ENCODE measurements at places on chromosomes 2 and 18.

DNA sequence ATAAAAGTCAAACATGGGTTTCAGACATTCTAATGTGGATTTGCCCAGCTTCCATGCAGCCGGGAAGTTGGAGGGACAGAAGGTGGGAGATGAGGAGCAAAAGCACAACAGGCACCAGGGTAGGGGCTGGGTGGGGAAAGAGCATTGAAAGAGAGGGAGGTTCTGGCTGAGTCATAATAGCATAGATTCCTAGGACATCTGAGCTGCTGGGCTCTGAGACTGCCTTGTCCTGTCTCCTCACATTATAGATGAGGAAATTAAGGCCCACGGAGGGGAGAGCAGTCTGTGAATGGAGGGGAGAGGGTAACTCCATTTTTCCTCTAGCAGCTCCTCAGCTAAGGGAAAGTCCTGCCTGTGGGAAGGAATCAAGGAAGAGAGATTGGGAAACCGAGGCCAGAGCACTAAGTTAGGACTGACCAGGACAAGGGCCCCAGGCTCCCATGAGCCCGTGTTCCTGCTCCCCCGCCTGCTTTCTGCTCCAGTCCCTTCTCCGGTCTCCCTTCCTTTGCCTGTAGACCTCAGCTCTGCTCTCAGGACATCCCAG is 26.2 kb downstream of the SH2D6 start:
- no peak for DNase-seq

- no peak for DNase-seq
Measured at GRCh38 chr2:151567006-151567405, 157.3 kb downstream of the RIF1 start.

DNA sequence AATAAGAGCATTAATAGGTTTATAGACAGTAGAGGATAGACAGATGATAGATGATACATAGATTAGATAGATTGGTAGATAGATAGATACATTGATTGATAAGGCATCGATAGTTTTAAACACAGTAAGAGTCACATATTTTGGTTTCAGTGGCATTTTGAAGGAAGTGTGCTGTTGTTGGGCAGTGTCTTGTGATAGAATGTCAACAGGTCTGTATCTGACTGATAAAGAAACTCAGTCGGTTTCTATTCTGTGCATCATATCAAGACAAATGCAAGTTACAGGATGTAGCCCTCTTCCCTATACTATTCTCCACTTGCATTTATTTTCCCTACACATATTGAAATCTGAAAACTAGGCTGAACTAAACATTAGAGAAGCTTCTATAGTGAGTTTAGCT is 1229.0 kb upstream of the ZEB2 start:
- DNase-seq, result no peak

DNA sequence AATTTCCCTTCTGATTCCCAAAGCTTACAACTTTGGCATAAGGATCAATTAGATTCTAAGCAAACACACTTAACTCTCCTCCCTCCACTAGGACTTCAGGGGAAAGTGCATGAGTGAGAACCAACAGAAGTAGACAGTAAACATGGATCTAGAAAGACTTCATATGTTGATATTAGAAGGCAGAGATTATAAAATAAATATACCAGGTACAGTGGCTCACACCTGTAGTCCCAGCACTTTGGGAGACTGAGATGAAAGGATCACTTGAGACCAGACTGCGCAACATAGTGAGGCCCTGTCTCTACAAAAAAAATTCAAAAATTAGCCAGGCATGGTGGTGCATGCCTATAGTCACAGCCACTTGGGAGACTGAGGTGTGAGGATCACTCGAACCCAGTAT is 15.9 kb downstream of the NBEAL1 start:
- no peak for DNase-seq

DNA sequence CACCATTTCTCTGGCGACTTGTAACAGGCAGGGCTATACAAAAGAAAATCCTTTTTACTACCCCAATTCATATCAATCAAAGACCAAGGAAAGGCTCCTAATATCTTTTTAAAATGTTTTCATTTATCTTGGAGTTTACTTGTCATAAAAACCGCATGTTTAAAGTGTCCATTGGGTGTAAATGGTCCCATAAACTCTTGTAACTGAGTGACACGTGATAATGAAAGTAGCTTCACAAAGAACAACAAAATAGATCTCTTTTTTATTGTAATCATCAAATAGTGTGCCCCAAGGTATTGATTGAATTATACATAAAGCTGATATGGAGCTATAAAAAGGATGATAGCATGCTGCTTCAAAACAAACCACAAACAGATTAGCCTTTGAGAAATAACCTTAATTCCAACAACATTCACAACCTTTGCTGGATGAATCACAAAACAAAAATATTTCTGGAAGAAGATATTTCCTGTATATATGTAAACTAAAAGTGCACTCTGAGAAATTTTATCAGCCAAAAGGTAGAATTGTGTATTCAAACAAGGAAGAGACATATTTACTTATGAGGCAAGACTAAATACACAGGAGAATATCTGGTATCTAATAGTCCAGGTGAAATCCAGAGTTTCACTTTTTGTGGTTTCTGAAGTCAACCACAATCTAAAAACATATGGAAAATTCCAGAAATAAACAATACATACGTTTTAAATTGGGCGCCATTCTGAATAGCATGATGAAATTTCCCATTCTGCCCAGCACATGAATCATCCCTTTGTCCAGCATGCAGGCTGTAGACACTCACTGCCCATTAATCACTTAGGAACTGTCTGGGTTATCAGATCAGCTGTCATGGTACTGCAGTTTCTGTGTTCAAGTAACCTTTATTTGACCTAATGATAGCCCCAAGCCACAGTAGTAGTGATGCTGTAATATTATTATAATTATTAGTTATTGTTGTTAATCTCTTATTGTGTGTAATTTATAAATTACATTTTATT is 237.5 kb downstream of the PIK3C3 start:
- no peak for DNase-seq

GRCh38 chr2:31066551-31066950 is 71.7 kb downstream of the GALNT14 start:
- DNase-seq, result no peak
